Stimulated activated CD4-positive, alpha-beta T cell treated with anti-CD3 and anti-CD28 coated beads, Interleukin-4, amount 100 ng/mL, for 4 hours (primary cell): ENCODE measurements at places on chromosomes 11 and 22.

GRCh38 chr11:72426103-72426757 lies 8.1 kb downstream of the CLPB start:
- no peak for DNase-seq

DNA sequence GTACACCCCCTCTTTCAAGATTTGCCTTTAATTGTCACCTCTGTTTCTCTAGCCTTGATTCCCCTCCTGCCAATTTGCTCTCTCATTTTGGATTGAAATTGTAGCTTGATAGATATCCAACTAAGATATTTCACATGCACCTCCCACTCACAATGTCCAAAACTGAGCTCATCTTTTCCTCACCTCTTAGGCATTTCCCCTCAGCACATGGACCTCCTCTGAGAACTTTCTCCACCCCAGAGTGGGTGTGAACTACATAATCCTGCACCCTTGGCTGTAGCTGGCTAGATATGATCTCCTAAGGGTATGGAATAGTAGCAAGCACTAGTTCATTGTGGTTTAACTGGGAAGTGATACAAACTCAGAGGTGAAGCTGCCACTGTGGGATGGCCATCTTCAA lies 91.5 kb upstream of the SESN3 start:
- no peak for DNase-seq

- DNase-seq, result no peak
Observed at GRCh38 chr22:18032455-18033101, 8.2 kb upstream of the MICAL3 start.

GRCh38 chr11:69035150-69035945 lies 13.4 kb upstream of the TPCN2 start:
- no peak for DNase-seq

DNA sequence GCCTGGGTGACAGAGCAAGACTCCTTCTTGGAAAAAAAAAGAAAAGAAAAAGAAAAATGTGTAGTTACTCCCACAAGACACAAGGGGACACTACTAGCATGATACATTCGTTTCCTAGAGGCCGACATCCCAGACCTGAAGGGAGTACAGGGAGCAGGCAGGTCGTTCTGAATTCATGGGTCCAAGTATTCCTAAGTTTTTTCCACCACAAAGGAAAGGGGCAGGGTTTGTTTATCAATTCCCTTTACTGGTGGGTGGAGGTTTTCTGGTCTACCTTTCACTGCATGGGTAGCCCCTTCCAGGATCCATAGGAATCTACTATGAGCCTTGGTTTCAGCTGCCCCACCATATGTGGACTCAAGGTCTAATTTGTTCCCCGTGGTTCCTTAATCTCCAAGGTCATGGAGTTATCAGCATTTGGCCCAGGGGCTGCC lies 11.8 kb downstream of the TIGD3 start:
- no peak for DNase-seq

DNA sequence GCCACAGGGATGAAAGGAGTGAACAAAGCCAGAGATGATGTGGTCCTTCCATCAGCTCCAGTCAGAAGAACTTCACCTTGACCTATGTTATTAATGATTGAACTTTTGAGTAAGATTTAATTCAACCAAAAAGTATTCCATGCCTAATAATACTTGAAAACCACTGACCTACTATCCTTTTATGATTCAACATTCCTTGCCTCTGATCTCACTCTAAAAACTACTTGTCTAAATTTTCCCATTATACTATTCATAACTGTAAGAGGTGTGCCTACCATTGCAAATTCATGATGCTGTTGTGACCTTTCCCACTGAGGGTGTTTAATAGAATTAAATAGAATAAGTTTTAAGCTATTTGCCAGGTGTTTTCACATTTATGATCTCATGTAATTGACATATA lies 164.7 kb upstream of the GUCY1A2 start:
- DNase-seq, result no peak

DNA sequence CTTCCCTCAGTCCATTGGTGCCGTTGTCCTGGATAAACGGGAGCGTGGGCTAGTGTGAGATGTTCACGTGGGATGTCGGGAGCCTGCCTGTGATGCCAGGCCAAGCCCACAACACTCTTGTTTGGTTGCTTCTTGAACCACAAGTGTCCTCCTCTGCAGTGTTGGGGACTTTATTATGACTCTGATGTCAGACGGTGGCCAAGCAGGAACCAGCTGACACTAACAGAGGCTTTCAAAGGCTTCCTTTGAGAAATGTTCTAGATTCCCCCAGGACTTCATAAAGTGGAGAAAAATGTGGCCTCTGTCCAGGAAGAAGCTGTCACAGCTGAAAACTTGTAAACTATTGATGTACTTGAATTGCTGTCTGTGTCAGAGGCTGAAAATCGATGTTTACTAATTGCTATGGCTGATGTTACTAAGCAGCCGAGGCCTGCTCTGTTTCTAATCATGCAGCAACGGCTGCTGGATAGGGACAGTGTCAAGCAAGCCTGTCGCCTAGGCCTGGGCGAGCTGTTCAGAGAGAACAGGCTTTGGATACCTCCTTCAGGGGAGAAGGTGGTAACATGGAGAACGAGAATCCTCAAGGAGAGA lies 131.7 kb downstream of the TBC1D22A start:
- no peak for DNase-seq

GRCh38 chr11:86746514-86746913 lies 53.8 kb upstream of the PRSS23 start:
- DNase-seq, result no peak

GRCh38 chr22:37008365-37008764 lies 10.9 kb downstream of the TST start:
- no peak for DNase-seq

DNA sequence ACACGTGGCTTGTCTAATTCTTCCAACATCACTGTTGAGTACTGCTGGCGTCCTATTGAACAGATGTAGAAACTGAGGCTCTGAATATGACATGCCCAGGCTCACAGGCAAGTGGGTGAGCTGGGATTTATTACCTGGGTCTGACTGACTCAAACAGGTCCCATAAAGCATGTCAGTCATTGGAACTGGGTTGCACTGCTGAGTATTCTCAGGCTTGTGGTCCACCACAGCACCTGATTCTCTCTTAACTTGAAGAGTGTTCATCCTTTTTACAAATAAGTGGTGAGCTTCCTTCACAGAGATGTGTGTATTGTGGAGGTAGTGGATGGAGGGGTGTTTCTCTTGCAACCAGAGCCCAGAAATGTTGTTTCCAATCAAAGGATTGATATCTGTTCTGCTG lies 44.5 kb downstream of the SC5D start:
- DNase-seq, result no peak

DNA sequence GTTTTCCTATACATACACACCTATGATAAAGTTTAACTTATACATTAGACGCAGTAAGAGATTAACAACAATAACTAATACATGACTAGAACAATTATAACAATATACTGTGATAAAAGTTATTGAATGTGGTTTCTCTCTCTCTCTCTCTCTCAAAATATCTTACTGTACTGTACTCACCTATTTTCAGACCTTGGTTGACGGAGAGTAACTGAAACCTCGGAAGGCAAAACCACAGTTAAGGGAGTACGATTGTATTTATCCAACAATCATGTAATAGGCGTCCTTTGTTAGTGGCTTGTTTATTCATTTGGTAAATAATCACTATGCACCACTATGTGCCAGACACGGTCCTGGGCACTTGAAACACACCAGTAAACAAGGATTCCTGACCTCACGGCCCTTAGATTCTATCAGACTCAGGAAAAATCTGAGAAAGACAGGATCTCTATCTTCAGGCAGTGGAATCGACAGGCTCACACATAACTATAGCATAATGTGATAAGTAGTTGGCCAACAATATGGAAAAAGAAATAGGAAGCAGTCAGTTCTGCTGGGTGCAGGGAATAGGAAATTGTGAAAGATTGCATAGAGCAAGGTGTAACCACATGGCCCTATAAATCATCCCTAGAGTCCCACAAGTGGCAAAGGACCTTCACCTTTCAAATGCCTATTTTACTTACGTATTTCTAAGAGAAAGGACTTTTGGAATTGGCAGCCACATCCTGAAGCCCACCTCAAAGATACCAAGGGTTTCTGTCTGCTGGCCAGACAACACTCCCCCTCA lies 12.0 kb downstream of the ETS1 start:
- no peak for DNase-seq

GRCh38 chr11:65663639-65664200 lies 1.0 kb upstream of the RELA start:
- peak; percentile 53 for DNase-seq

DNA sequence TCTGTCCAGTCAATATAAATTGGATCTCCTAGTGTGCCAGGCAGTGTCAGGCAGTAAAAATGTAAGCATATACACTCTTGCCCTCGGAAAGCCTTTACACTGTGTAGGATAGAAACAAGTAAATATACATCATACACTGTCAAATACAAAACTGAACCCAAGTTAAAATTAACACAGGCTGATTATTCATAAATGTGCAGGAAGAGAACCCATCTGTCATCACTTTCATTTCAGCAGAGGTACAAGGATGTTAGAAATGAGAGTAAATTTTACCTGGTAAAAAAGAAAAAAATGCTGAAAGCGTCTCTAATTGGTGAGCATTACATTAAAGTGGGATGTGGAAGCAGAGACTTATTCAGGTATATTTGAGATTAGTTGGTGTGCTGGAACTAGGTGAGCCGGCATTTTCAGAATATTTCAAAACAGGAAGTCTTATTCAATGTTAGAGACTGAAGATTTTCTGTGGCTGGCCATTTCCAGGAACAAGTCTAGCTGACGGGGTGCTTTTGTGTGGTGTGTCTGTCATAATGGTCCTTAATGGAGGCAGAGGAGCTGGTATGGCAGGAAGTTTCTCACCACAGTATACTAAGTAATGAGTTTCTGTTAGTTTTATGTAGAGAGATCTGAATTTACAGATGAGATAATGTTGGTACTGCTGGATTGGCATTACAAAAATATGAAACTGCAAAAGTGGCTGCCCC lies 192.6 kb downstream of the CASP12 start:
- DNase-seq, result peak; percentile 77

- DNase-seq, result peak; percentile 71
Observed at GRCh38 chr11:72642884-72643522, 31.2 kb downstream of the PDE2A start.

- DNase-seq, result no peak
Observed at GRCh38 chr11:47609675-47610074, 15.5 kb upstream of the C1QTNF4 start.

GRCh38 chr11:47394322-47395222 lies 13.8 kb upstream of the SLC39A13 start:
- peak; percentile 56 for DNase-seq

DNA sequence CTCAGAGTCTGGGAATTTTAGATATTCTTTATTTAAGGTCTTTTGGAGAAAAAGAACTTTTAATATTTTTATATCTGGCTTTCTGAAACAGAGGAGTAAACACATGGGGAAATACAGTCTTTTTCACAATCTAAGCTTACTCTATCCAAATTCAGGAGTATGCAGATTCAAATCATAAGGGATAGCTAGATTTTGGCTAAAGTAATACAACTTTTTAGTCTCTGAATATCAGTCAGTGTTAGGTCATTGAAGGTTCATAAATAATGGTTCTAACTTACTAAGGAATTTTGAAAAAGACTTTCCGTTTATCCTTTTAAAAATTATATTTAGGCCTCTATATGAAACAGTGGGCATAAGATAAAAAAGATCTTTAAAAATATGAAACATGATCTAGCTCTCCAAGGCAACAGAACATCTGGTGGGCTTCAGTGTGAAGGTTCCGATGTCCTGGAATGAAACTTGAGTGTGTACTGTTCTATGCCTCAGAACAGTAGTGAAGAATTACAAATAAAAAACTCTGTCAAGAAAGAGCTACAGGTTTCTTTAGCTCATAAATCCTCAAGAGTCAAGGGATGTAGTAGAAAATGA lies 165.2 kb upstream of the PDGFD start:
- DNase-seq, result no peak

GRCh38 chr11:5955586-5955985 lies 12.7 kb downstream of the OR56A5 start:
- no peak for DNase-seq

DNA sequence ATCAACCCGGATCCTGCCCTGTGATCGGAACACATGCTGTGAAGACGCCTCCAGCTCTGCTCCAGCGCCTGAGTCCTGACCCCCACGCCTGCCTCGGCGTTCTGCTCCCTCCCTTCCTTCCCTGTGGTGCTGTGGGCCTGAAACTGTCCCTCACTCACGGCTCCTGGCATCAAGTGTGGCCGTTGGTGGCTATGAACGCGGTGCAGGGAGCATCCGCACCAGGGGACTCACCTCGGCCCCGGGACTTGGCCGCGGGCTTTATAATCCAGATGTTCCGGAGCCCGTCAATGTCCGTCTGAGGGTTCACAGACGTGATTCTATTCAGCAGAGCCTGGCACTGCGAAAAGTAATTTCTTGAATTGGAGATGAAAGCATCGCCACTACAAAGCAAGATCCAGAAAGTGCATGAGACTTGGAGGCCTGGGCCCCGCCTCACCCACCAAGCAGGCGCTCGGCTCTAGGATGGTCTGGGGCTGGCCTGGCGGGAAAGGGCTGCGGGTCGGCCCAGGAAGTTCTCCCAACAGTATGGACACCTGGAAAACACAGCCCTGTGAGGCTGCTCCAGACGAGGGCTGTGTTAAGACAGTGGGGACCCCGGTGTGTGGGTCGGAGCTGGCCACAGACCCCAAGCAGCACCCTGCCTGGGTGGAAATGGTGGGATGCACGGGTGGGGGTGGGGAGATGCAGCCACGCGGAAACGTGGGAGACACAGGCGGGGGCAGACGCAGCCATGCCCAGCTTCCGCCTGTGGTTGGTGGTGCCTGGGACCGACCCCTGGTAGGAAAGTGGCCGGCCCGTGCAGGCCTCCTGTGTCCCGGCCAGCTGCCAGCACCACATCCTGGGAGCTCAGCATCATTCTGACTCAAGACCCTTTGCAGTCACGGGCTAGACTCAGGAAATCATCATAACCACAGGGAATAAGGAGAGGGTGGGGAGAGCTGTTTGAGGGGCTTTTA lies 21.8 kb upstream of the IL17REL start:
- DNase-seq, result no peak

DNA sequence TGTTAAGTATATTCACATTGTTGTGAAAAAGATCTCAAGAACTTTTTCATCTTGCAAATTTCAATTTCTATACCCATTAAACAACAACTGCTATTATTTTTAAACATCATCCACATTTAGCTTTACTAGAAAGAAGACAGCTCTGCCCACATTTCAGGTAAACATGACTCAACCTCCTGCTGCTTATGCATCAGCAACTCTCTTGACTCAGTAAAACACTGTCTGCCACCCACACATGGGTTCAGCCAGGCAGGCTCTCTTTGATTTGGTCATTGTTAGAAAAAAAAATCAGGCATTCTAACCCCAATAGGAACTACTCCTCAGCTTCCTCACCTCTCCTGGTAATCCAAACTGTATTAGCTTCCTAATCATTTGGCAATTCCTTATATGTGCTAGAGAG lies 5.1 kb upstream of the ENDOD1 start:
- DNase-seq, result peak; percentile 33

DNA sequence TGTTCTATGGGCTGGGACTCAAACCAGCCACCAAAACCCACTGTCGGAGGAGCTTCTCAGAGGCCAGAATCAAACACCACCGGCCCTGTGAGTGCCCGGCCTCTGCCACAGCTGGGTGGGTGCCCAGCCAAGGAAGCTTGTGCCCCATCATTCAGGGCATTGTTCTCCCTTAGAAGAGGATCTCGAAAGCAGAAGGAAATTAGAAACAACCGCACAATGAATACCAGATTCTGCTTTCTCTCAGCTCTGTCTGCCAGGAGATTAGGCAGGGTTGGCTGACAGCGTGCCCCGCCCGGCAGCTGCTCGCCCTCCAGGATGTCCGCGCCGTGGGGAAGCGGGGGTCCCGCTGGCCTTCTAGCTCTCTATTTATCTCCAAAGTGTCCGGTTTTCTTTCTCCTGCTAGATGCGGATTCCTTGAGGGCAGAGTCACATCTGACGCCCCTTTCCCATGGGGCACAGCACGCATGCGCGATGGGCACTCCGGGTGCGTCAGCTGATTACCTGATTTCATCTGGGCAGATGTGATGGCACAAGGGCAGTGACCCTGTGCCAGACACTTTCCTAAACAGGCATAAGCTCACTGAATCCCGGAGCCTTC lies 25.5 kb downstream of the SCGB1A1 start:
- DNase-seq, result peak; percentile 43
